EH (cell line): ENCODE measurements at places on chromosomes 5 and 9.

- DNase-seq = no peak
These were observed 207.4 kb downstream of the DAB2IP start for GRCh38 chr9:121858788-121859187.

- DNase-seq = no peak
These were observed 84.6 kb upstream of the DNAH5 start for GRCh38 chr5:14028938-14029584.

GRCh38 chr9:134838651-134839454 lies 41.8 kb upstream of the FCN2 start:
- no peak for DNase-seq

GRCh38 chr5:60810438-60811085 lies 33.5 kb downstream of the ELOVL7 start:
- DNase-seq = peak; percentile 18

DNA sequence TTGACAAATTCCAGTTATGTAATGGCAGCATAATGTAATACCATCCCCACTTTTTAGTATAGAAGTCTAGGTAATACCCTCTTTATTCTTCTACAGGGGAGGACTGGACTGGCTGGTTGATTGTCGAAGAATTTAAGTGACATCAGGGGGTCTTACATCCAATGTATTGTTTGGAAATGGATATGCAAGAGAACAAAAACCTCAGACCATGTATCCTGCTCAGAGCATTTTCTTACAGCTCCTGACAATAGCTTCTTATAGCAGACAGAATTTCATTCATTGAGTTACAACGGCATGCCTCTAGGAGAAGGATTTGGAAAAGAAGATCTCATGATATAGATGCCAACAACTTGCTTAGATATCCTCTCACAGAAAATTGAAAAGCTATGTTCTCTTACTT lies 2032.3 kb downstream of the EFNA5 start:
- no peak for DNase-seq

DNA sequence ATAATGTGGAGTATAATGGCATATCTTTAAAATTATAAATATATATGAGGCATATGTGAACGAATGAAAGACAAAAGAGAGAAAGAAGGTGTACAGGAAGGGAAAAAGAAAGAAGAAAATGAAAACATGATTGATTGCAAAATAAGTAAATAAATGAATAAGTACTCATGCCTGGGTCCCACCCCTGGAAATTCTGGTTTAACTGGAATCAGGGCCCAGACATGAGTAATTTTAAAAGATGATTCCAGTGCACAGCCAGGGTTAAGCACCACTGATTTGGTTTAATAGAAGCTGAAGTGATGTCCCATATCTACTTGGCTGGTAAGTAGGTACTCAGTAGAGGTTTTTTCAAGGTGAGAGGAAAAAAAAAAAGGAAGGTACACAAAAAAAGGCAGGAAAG lies 34.0 kb upstream of the HOMER1 start:
- DNase-seq = no peak
